CD4-positive, alpha-beta T cell treated with Interleukin-10 for 1 hour (primary cell): ENCODE measurements at places on chromosomes 6 and 20.

DNA sequence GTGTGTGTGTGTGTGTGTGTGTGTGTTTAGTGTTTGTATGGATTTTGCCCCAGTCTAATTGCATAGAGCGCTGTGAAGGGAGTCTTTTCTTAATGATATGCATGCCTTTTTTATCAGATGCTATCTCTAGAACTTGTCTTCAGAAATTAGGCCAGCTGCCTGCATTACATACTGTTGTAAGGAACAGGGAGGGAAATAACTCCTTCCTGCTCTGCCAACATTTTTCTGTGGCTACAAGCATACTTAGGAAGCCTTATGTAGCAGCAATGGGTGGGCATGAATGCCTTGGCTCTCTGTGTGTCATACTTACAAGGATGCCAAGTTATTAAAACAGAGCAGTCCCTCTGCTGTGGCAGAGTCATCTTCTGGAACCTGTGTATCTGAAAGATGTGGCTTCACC lies 8.0 kb upstream of the COL21A1 start:
- no peak for DNase-seq

- DNase-seq: no peak
Measured at GRCh38 chr6:148883270-148883669, 136.4 kb downstream of the UST start.

DNA sequence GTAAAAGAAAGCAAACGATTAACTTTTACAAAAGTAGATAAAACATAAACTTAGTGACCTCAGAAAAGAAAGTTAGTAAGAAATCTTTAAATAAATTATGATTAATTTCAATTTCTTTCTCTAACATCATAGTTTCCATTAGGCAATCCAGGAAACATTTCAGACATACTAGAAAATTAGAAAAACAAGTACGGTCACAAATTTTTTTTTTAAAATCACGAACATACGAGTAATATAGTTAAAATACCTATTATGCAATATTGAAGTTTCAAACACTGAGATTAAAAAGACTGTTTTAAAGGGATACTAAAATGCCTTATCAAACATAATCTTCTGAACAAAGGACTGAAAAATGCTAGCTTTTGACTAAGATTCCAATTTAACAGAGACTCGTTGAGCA lies 26.2 kb downstream of the NOL7 start:
- DNase-seq: no peak

DNA sequence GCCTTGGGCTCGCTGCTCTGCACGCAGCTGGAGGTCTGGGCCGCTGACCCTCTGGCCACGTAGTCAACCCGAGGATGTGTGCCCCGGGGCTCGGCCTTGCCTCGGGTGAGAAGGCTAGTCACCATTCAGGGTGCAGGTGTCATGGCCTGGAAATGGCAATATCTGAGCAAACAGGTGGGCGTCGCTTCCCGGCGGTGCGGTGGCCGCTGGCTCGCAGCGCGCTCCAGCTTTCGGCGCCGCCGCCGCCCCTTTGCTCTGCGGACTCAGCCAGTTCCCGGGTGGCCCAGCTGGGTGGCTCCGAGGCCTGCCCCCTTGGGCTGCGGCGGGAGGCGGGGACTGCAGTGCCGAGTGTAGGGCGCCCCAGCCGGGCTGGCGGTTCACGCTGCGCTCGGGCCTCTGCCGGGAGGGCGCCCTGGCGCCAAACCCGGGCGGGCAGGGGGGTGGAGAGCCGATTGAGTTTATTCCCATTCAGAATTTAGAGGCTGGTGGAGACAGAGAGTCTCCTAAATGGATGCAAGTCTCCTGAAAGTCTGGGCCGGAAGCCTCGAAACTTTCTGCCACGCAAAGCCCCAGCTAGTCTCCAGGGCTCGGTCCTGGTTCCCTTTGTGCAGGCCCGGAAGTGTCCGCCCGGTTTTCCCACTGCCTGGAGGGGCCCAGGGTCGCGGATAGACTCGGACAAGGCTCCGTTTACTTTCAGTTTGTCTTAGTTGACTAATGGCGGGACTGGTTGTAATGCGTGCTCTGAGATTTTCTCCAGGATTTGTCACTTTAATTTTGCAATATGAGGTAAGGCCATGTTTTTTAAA lies 11.3 kb upstream of the TFAP2A start:
- no peak for DNase-seq

- DNase-seq: no peak
Measured at GRCh38 chr6:112575309-112575834, 228.2 kb downstream of the RFPL4B start.
